GM23338 (cell line): ENCODE measurements at places on chromosomes 12 and 14. TPM values are rescaled to one million over a fixed set of nuclear protein-coding genes. Genes with fewer than 3 reads are reported as not detected.

Gene CFAP251
- 1.6 and 2.5 TPM in 2 replicates for total RNA-seq

Gene CLEC1B
- not detected in 2 replicates for total RNA-seq

Gene PLA2G1B
- total RNA-seq = not detected in 2 replicates

Gene A2ML1
- 6.0 and 7.5 TPM in 2 replicates for total RNA-seq
